ENCODE measurements at places on chromosomes 1 and 21. TPM values are rescaled to one million over a fixed set of nuclear protein-coding genes. Genes with fewer than 3 reads are reported as not detected.

The CLEC20A gene
- not detected for total RNA-seq

The NBPF26 gene
- 7.2 TPM for total RNA-seq

The SELL gene
- total RNA-seq = 0.55 TPM

The NLRP3 gene
- total RNA-seq = 0.29 TPM

The BACE2 gene
- total RNA-seq = 9.3 TPM

The LCE1F gene
- not detected for total RNA-seq

The ADAM30 gene
- not detected for total RNA-seq

The TMEM50B gene
- total RNA-seq = 33.2 TPM

The SMYD3 gene
- 10.3 TPM for total RNA-seq

The OPTC gene
- total RNA-seq = not detected

The SPRR2E gene
- not detected for total RNA-seq

The RHOU gene
- total RNA-seq = 45.0 TPM

The BLACAT1 gene
- total RNA-seq = not detected

The NEK2 gene
- total RNA-seq = not detected

The GPR25 gene
- total RNA-seq = not detected

The LMX1A gene
- 0.20 TPM for total RNA-seq

The CFAP141 gene
- total RNA-seq = not detected

The PKNOX1 gene
- total RNA-seq = 5.3 TPM

The KRTAP19-3 gene
- total RNA-seq = 5.0 TPM

The VSIG8 gene
- not detected for total RNA-seq

The OR2AK2 gene
- total RNA-seq = not detected

The F13B gene
- total RNA-seq = not detected

The CD5L gene
- not detected for total RNA-seq

The MSH4 gene
- 2.2 TPM for total RNA-seq

The OLFML2B gene
- 1.7 TPM for total RNA-seq

The CCDC30 gene
- 0.24 TPM for total RNA-seq

The SPRR1A gene
- total RNA-seq = not detected

The S100A16 gene
- 37.3 TPM for total RNA-seq

The OR2T1 gene
- total RNA-seq = not detected

The SLFNL1 gene
- total RNA-seq = 2.0 TPM

The LINGO4 gene
- 7.8 TPM for total RNA-seq

The TRABD2B gene
- 0.05 TPM for total RNA-seq

The ADGRL4 gene
- total RNA-seq = 13.4 TPM

The CYP4A22 gene
- 0.20 TPM for total RNA-seq

The UTP25 gene
- 3.9 TPM for total RNA-seq

The LAX1 gene
- not detected for total RNA-seq

The CFAP107 gene
- not detected for total RNA-seq

The RHD gene
- 0.40 TPM for total RNA-seq

The FAM72C gene
- total RNA-seq = 0.61 TPM

The C1orf21 gene
- 128 TPM for total RNA-seq

The PLA2G2C gene
- total RNA-seq = not detected

The FAM72D gene
- total RNA-seq = not detected

The RAP1GAP gene
- total RNA-seq = 0.46 TPM

The TENT5C gene
- 4.1 TPM for total RNA-seq

The CAMK1G gene
- 0.16 TPM for total RNA-seq

The VHLL gene
- total RNA-seq = not detected

The TMEM82 gene
- not detected for total RNA-seq

The MXRA8 gene
- 34.2 TPM for total RNA-seq

The LMOD1 gene
- 19.6 TPM for total RNA-seq

The SPRR2F gene
- not detected for total RNA-seq

The JAK1 gene
- 121 TPM for total RNA-seq

The FBXO2 gene
- total RNA-seq = 2.0 TPM

The KIF17 gene
- total RNA-seq = 3.0 TPM

The PIGR gene
- 28.4 TPM for total RNA-seq

The CREB3L4 gene
- total RNA-seq = 7.9 TPM

The SETDB1 gene
- total RNA-seq = 20.8 TPM

The IGSF9 gene
- not detected for total RNA-seq

The GJA8 gene
- total RNA-seq = not detected

The LRRN2 gene
- 0.88 TPM for total RNA-seq
